ENCODE measurements at places on chromosomes 2 and 18. TPM values are rescaled to one million over a fixed set of nuclear protein-coding genes. Genes with fewer than 3 reads are reported as not detected.

- no peak for DNase-seq
Measured at GRCh38 chr2:235330775-235331451, 162.9 kb upstream of the AGAP1 start.

DNA sequence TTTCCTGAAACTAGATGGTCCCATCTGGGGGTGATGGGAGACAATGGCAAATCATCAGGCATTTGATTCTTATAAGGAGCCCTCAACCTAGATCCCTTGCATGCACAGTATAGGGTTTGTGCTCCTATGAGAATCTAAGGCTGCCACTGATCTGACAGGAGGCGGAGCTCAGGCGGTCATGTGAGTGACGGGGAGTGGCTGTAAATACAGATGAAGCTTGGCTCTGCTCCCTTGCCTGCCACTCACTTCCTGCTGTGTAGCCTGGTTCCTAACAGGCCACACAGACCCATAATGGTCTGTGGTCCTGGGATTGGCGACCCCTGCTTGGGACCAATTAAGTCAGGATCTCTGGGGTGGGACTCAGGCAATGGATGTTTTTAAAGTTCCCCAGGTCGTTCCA, 293.4 kb downstream of the ZNF521 start:
- DNase-seq = no peak

DNA sequence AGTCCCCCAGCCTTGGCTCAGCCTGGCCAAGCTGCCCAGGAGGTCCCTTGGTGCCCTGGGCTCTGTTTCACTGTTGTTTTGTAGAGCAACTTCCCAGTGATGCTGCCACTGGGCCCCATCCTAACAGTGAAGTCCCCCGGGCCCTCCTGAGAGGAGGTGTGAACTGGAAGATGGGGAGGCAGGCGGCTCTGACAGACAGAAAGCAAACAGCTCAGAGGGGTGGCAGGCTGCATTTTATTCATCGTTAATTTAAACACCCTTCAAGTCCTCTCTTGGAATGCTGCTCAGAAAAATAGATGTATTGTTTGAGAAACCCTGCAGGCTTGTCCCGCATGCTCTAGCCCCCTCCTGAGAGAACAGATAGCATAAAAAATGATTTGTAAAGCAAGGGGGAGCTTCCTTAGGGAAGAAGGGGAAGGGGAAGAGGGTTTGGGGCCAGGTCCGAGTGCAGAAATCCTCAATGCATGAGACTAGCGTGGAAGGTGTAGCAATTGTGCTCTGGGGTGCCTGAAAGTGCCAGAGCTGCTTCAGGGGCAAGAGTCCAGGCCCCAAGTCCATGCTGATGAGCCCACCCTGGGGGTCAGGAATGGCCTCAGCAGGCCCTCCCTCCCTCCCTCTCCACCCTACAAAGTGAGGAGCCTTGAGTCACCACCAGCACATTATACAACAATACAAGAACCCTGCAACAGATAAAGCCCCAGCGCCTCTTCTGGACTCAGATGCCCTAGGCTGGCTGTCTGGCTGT, 113.6 kb downstream of the MSH2 start:
- no peak for DNase-seq

GRCh38 chr2:42878581-42878980, 86.2 kb upstream of the HAAO start:
- DNase-seq = no peak

DNA sequence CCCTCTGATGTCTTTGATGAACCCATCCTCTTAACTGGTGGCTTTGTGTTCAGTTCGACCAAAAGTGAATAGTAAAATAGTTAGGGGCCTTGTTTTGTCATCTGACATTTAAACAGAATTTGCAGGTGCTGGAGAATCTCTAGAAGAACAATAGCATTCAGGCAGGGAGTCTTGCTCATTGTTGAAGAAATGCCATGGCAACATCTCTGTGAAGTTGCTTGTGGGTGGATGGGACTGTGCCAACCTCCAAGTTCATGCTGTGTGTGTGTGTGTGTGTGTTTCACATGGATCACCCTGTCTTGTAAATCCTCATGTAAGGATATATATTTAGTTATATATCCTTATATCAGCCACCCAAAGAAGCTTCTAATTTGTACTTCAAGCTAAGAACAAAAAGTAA, 66.7 kb downstream of the SKA1 start:
- DNase-seq = no peak

DNA sequence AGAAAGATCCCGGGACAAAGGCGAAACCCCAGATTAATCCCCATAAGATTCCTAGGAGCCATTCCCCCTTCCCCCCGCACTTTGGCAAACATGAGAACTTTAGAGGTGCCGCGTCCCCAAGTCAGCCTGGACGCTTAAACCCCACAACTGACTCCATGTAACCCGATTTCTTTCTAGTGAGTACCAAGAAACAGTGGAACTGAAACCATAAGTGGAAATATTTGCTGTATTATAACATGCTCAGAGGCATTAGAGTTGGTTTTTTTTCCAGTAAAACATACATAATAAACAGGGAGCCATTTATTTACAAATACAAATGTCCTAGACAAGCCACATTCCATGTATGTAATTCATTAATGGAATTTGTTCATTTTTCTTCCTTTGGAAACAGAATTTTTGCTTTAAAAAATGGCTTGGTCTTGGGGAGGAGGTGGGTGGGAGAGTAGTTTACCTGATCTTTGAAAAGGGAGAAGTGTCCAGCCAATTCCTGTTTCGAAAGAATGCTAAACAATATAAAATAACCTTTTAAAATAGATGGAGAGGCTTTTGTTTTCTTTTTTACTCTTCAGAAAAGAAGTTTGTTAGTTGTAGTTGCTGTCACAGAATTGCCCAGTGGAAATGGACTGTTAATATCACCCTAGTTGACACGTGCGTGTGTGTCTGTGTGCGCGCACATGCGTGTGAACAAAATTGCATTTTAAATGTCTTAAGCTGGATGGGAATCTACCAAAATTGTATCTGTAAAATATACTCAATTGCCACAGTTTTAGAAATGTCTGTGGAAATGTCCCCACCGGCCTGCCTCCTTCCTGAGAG, 10.6 kb downstream of the POU3F3 start:
- peak; percentile 34 for DNase-seq

- DNase-seq = no peak
Measured at GRCh38 chr2:215375467-215375830, 60.4 kb downstream of the FN1 start.

- DNase-seq = no peak
Measured at GRCh38 chr2:42137125-42137841, 31.9 kb upstream of the EML4 start.

KLHL14 gene
- total RNA-seq = not detected

DUSP2 gene
- 4.0 TPM for total RNA-seq

ST3GAL5 gene
- total RNA-seq = 5.5 TPM

RAB6C gene
- not detected for total RNA-seq

Measured in right atrium auricular region (tissue), 2 donors.